Endothelial cell (in vitro differentiated cells): ENCODE measurements at places on chromosomes 2 and 18. TPM values are rescaled to one million over a fixed set of nuclear protein-coding genes. Genes with fewer than 3 reads are reported as not detected.
A peak's percentile ranks its signal among the peaks of the same experiment; 100 is the strongest.

SMPD4 gene
- 65.6 TPM for total RNA-seq

MCM6 gene
- 27.2 TPM for total RNA-seq

OBSL1 gene
- 53.4 TPM for total RNA-seq

NLRC4 gene
- total RNA-seq, result not detected

NAT8 gene
- total RNA-seq, result not detected

IL36RN gene
- not detected for total RNA-seq

SIX3 gene
- not detected for total RNA-seq

SGPP2 gene
- total RNA-seq, result not detected

NGEF gene
- total RNA-seq, result 1.4 TPM

NXPH2 gene
- total RNA-seq, result 3.4 TPM

DNA sequence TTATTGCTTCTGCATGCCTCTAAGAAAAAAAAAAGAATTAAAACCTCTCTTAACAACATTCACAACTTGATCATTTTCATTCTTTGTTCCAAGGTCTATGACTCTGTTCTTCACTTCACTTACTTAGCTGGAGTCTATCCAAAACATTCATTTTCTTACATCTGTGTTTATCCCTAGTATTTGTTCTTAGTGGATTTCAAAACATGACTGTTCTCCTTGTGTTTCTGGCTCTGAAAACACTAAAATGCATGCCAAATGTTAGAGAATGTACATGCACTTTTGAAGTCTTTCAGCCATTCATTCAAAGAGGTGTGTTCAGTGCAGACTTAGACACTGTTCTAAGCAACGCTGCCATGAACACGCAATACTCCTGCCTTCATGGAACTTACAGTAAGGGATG, 138.8 kb downstream of the CNTNAP5 start:
- no peak for DNase-seq

DNA sequence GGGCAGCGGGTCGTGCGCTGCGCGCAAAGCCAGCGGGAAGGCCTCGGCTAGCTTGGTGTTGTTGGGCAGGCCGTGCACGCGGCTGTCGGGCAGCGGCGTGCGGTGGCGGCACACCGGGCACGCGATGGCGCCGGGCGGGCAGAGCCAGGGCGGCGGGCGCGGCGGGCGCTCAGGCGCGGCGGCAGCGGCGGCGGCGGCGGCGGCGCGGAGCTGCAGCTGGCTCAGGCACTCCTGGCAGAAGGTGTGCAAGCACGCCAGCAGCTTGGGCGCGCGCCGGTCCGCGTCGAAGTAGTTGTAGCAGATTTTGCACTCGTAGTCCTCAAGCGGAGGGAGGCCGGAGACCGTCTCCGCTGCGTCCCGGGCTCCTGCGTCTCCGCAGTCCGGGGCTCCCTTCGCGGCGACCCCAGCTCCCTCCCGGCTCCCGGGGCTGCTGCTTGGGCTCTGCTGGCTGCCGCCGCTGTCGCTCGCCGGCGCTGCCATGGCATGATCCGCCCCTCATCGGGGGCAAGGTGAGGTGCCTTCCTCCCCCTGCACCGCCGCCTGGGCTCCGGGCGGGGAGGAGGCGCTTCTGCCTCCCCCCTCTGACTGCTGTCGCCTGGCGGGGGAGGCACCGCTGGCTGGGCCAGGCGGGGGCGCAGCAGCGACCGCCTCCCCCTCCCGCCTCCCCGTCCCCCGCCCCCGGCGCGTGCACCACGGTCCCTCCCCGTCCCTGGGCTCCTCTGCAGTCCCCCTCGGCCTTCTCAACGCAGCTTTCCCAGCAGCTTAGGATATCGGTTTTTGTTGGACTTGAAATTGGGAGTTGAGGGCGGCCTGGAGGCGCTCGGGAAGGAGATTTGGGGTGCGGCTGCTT, 21.0 kb upstream of the PAX3 start:
- DNase-seq, result no peak

DNA sequence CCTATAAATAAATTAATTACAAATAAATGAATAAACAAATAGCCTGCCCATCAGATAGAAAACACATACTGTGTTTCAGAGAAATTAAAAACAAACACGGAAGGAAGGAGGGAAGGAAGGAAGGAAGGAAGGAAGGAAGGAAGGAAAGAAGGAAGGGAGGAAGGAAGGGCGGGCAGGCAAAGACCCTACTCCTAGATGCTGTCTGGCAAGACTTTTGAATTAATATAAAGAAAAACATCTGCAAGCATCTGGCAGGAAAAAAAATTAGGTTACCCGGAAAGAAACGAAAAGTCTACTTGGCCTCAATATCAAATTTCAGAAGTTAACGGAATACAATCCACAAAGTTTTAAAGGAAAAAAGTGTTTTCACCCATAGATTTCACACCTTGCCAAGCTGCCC, 49.1 kb downstream of the LOXHD1 start:
- DNase-seq, result no peak

DNA sequence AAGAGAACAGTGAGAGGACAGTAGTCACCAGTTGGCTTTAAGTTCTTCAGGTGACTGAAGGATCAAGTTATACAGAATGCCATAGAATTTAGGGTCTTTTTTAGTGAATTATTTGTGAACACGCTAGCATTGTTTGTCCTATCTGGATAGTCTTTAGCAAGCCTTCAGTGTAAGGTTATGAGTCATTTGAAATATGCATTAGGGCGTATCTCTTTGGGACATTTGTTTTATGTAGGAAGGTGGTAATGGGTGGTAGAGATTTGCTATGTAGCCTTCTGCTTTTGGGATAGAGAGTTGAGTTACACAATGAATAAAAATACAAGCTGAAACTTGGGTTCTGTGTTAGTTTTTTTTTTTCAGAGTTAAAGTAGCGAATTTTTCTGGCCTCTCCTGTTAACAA, 13.0 kb downstream of the ACTR2 start:
- DNase-seq, result no peak

- no peak for DNase-seq
These were observed 17.8 kb upstream of the INO80C start for GRCh38 chr18:35515460-35516130.

DNA sequence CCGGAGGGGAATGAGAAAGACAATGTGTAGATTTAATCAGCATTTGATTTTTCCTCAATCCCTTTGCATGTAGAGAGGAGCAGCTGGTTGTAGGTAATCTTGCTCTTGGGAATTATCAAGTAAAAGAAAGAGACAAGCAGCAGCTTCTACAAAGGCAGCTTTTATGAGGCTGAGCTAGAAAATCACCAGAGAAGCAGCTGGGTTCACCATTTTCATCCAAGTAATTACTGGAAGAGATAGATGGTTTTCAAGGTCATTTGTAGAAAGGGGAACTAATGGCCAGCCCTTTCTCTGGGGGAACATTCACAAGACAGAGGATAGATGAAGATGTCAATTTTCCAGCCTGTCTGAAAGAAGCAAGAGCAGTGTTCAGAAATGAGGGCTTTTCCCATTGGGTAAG, 113.0 kb downstream of the RND3 start:
- DNase-seq, result no peak

DNA sequence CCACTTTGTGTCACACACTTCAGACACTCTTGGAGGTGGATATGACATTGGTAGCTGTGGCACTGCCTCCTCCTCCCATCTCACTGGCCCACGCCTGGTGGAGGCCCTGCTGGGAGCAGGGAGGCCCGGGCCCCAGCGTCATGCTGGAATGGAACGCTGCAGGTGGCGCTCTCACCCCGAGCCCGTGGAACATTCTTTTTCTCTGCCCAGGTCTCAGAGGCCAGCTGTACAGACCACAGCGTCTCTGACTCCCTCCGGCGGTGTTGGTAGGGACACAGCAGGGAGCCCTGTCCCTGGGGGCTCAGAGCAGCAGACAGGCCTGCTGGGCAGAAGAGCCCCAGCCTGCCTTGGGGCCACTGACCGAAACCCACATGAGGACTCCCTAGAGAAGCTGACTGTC, 218.1 kb downstream of the TWIST2 start:
- no peak for DNase-seq

DNA sequence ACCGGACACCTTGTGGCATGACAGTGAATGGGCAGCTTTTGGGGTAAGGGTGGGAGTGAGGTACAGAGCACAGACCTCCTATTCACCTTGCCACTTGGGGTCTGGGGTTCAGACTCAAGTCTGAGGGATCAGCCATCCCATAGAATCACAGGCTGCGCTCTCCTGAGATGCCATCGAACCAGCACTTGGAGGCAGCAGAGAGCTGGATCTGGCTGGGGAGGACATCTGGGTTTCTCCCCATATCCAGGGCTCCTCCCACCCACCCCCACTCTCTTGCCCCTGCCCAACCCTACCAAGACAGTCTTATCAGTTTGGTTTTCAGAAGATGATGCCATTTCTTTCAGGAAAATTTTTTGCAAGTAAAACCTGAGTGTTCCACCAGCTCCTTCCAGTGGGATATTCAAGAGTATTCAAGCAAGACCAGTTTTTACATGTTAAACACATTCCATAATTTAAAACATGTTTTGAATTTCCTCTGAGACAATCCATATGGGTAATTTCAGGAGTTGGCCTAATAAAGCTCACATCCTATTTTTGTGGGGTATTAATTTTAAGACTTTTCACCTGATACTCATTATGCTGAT, 29.2 kb upstream of the TEX44 start:
- DNase-seq, result peak; percentile 56

DNA sequence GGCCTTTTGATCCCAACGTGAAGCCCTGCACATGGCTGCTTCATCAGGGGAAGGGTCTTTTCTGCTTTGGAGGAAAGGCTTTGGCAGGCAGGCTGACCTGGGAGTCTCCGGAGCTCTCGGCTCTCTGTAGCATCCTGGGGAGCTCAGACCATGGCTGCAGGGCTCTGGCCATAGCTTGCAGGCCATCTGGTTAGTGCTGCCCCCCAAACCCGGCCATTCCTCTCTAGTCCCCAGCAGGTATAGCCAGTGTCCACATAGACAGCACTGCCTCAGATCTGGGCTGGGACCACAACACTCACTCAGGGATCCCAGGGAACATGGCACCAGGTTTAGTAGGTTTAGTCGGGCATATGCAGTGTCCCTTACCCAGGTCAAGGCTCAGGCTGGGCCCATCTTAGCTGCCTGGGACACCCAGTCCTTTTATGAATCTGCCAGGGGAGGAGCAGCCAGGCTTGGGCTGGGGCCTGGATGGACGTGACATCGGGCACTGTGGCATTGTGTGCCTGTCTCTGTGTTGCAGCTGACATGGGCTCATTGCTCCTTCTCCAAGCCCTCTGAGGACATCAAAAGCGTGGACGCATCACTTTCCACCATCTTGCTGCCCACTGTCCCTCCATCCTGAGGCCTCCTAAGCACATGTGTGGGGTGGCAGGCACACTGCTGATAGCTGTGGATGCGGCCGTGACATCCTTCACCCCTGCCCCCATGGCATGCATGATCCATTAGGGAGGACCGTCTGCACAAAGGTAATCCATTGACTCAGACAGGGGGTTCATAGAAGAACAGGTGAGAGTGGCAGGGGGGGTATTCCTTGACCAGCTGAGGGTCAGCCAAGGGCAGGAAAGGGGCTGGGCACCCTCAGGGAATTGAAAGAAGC, 19.2 kb upstream of the GPR35 start:
- no peak for DNase-seq

DNA sequence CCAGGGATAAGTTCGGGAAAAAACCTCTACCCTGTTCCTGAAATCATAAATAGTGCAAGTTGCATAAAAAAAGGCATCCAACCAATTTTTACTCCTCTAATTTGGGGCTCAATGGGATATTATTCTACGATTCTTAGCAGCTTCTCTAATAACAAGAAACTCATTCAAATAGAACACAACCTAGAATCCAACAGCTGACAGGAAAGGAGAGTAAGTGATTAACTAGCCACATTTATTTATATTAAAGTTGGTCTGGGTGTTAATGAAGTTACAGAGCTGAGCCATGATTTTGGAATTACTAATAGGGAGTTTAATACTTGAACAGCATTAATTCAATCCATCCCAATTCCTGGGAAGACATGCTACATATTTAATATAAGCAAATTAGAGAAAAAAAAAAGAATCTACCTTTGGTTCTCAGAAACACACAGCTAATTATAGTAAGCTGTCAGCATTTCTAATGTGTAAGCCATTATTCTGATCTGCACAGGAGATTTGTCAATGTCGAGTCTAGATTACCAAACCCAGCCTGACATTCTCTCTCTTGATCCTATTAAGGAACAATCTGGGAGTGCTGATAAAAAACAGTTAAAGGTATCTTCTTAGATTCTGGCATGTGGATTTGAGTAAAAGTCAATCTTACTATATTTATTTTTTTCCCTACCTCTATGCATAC, 267.7 kb downstream of the NBAS start:
- no peak for DNase-seq

DNA sequence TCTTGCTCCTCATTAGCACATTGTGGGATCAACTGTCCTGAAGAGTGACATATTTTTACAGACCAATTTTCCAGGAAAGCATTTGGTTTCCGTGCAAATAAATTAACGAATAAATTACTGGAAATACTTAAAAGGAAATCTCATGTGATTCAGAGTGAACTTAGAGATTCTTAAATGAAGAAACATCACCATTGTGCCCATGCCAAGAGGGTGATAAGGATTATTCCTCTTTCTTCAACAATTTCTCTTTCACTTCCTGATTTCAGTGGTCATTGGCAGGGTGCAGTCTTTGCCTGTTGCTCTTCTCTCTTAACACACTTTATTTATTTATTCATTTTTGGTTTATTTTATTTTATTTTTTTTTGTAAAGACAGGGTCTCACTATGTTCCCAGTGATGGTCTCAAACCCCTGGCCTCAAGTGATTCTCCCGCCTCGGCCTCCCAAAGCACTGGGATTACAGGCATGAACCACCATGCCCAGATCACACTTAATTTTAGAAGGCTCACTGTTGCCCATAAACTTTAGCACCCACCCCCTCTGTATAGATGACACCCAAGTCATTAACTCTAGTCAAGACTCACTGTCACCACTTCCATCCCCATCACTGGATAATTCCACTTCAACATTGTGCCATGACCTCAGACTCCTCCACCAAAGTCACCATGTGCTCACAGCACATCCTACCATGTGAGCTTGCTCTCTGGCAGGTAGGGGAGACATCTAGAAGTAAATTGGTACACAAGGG, 92.6 kb upstream of the CERS6 start:
- no peak for DNase-seq

GRCh38 chr2:240603081-240603835, 16.7 kb downstream of the CAPN10 start:
- DNase-seq, result no peak

DNA sequence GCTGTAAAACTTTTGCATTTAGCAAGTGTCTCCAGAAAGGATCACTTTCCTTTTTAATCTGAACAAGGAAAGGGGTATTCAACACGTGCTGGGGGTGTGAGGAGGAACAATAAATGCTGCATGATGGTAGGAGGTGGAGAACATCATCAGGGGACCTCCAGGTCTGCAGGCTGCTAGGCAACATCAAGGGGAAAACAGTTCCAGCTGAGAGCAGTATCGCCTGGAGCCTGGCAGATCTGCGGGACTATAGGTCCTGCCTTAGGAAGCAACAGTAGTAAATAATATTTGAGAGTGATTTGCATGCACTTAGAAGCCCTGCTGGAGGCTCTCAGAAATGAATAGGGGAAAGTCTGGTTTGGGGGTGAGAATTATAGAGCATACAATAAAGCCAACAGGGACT, 175.6 kb downstream of the SUCLG1 start:
- DNase-seq, result no peak

DNA sequence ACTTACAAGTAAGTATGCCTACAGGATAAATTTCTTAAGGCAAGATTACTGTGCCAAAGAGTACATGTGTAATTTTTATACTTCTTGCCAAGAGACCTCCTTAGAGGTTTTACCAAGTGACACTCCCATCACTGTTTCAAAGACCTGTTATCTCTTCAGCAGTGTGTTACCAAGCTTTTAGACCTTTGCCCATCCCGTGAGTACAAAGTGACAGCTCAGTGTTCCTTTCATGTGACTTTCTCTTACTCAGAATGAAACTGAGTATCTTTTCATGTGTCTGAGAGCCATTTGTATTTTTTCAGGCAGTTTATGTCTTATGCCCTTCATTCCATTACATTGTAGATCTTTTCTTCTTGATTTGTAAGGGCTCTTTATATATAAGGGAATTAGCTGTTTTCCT, 287.5 kb upstream of the SALL3 start:
- no peak for DNase-seq
